ENCODE measurements at places on chromosomes 1 and 21.

DNA sequence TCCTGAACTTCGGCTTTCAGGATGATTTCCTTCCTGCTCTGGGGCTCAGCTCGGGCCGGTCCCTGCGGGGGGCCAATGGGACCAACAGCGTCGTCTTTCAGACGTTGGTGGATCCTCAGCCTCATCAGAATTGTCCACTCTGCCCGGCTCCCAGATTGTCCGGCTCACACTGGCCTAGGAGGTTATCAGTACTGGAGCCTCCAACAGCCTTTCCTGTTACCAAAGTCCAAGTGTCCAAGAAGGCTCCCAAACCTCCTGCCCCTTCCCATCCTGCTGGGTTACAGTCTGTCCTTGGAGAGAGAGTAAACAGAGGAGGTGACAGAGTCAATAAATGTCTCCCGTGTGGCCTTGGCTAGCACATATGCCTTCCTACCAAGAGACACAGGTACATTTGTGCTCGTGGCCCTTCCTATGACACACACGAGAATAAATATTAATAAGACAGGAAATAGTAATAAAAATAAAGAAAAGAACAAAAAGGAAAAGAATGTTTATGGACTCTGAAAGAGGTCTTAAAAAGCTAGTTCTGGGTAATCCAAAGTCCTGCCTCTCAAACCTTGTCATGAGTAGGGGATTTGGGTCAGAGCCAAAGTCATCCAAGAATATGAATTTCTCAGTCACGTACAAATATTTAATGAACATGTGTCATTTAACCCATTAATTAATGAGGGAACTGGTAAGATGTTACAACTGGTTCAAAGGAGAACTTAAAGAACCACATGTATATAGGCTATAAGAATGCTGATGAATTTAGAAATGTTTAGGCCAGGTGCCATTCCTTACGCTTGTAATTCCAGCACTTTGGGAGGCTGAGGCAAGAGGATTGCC is 80.8 kb upstream of the SLC2A1 start:
- no peak for DNase-seq

DNA sequence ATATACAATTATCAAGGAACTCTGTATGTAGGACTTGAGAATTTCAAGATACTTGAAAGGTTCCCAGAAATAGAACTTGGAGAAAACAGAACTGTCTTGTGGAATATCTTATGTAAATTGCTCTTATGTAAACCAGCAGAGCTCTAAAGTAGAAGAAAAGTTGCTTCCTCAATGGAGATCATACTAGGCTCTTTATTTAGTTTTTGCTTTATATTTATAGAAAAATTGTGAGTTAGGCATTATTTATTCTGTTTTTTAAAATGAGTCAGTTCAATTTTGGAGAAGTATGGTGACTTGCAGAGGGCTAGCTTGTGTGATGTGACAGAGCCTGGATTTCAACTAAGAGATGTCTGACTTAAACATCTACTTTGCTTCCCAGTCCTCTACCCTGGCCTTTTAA is 40.4 kb downstream of the ATP6V1G3 start:
- no peak for DNase-seq

DNA sequence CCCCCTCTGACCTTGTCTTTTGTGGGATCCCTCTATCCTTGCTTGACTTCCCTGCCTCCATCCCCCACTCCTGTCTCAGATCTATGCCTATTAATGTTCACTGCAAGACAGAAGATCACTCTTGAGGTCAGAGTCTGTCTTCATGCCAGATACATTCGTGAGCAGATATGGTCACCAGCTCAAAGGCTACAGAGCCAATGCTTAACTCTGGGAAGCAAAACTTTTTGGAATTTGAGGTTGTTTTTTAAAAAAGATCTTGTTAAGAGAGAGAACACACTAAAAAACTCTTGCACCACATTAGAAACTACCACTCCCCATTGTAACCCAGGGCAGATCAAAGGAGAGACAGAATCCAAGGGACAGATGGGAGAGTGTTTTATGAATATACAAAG is 17.1 kb upstream of the A3GALT2 start:
- no peak for DNase-seq

DNA sequence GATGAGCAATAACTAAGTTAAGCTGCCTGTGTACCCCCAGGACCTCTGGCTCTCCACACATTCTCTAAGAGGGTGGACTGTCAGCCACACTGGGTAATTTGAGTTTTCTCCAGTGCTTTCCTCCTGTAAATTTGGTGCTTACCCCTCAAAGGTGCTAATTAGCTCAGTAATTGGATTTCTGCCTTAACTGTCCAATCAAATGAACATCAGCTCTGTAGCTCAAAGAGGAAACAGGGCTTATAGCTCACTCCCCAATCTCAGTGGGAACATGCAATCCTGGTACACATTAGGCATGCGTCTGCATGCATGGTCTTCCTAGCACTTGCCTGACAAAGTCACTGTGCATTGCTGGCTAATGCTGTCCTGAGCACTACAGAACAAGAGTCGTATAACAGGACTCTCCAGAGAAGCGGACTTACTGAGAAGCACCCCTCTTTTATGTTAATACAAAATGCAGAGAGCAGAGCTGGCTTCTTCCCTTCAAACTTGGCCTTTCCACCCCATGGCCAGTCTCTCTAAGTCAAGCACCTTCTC is 110.1 kb downstream of the NTPCR start:
- DNase-seq = no peak

DNA sequence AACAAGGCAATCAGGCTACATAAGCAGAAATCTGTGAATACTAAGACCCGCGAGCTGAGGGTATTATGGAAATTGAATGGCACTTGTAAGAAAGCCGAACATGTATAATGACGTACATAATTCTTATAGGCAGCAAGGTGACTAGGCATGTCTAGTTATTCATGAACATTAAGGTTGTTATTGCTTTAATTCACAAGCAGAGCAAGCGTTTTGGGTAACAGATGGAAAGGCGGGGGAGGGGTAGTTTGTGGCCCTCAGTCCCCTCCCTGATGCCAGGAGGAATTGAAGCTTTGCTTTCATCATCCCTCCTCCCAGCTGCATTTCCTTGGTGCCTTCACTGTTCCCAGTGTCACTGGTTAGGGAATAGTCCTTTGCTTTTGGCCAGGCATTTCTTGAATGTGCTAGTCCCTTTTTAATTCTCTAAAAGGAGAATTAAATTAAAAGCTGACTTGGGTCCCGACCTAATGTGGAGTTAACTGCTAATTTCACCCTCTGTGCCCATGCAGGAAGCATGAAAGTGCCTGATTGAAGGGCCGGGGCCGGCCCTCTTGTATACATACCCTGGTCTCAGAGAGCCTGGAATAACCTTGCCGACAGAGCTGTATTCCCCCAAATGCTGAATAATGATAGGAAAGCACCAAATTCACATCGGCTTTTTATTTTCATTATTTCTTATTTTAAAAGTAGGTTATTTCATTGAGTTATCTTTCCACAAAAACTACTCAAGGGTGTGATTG is 42.5 kb downstream of the RYR2 start:
- no peak for DNase-seq

DNA sequence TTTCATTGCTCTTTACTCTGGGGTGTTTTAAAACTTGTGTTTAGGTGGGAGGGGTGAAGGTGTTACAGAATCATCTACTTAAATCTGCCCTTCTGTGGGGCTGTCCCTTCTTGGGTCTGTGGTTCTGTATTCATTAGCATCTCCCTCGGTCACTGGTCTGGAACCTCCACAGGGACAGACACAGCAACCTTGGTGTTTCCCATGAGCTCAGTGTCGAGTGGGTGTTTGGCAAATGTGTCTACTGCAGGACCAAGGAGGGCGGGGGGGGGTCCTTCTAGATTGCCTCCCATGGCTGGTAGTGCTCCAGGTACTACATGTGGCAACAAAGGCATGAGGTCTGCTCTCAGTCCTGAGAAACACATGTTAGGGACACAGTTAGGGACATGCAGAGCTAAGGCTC is 273.4 kb downstream of the PCP4 start:
- no peak for DNase-seq

DNA sequence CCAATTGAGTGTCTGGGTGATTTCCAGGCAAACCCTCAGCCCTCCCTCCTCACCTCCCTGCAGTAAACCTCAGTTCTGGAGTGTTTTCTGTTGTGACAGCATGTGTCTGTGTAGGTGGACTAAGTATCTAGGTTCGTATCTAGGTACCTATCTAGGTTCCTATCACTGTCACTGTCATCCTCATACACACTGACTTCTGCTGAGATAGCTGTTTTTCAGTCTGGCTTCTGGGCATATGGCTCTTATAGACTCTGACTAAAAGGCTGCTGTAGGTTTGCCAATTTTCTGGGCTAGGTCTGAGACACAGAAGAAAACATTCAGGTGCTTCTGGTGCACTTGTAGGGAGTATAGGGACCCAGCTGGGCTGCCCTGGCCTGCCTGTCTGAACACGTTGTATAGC is 8.1 kb upstream of the TRIM67 start:
- DNase-seq = no peak

GRCh38 chr1:159168043-159168442 is 3.4 kb upstream of the CADM3 start:
- DNase-seq = no peak

DNA sequence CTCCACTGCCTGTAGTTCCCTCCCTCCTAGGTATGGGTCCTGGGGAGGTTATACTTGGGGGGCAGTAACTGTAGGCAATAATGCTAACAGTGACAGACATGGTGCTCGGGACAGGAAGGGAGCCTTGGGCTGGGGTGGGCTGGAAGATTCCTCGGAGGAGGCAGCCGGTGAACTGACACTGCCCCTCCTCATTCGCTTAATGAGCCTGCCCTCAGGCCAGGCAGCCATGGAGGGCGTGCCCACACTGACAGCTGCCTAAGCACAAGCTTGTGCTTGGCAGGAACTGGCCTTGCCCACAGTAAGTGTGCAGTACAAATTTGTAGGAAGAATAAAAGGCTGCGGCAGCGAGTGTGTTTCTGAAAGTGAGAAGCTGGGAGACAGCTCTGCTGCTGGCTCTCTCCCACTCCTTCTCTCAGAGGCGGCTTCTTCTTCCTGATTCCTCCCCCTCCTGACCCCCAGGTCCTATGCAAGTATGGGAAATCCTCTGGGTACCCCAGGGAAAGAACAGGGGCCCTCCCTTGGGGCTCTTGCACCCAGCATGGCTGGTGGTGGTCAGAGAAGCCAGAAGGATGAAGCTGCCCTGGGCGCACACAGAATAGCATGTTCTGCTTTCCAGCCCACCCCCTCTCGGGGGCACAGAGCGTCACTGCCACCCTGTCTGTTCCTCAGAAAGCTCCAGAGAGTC is 23.6 kb downstream of the OPTC start:
- DNase-seq = no peak

DNA sequence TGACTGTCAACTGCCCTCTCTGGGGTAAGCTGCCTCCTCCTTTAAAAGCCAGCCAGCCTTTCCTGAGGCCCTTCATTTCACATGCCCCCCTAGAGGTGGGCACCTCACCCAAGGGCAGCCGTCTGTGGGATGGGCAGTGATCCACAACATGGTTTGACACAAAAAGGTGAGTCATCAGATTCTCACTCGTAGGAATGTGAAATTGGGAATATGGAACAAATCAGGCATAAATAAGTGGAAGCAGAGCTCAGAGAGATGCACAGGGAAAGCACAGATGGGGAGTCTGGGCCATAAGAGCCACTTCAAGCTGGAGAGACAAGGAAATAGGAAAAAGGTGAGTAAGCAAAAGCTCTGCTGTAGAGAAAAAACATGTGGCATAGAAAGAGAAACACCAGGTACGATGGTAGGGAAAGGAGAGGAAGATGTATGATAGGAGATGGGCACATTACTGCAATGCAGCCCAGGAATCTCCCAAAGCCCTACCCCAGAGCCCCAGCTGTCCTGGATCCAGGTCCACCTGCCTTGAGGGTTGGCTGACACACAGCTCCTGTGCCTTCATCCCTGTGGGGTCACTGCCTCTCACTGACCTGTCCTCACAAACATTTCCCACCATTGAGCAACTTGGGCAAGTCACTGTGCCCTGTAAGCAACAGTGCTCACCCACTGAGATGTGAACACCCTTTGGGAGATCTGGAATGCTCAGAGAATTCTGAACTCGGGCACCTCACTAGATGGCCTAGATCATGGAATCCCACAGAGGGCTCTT is 86.6 kb downstream of the ASTN1 start:
- DNase-seq = no peak

GRCh38 chr1:243942196-243943150 is 92.4 kb upstream of the AKT3 start:
- DNase-seq = no peak

- DNase-seq = no peak
These were observed 180.4 kb upstream of the PKN2 start for GRCh38 chr1:88503646-88504045.

- no peak for DNase-seq
These were observed 186.7 kb downstream of the TOMM20 start for GRCh38 chr1:234942012-234942332.

GRCh38 chr1:217029281-217030157 is 306.3 kb upstream of the ESRRG start:
- peak; percentile 60 for DNase-seq

- DNase-seq = no peak
These were observed 258.0 kb downstream of the PTBP2 start for GRCh38 chr1:96979304-96980268.

- peak; percentile 80 for DNase-seq
These were observed 231.3 kb upstream of the VAMP3 start for GRCh38 chr1:7539769-7540175.

DNA sequence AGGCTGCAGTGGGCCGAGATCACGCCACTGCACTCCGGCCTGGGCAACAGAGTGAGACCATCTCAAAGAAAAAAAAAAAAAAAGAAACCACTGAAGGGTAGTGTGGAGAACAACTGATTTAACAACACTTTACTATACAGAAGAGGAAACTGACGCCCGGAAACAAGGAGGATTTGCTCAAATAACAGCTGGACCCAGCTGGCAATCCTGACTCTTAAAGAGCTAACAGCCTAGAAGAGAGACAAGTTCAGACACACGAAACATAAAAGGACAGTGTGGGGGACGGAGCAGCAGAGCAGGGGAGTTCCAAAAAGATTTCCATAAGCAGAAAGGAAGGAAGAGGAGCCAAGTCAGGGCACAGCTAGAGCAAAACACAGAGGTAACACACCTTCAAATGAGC is 4.4 kb downstream of the ECHDC2 start:
- DNase-seq = no peak

DNA sequence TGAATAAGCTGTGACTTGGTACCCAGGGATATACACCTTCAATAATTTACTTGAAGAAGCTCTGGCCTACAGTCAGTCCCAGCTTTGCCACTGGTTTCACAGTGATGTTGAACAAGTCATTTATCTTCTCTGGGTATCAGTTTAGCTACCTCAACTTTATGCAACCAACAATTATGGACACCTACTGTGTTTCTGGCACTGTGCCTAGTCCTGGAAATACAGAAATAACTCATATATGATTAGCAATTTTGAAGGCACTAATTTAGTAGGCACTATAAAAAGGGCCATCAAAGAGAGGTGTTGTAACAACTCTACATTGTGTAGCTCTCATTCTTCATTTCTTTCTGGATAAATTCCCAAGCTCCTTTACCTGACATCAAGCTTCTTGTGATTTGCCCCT is 88.6 kb upstream of the SPATA6 start:
- no peak for DNase-seq

DNA sequence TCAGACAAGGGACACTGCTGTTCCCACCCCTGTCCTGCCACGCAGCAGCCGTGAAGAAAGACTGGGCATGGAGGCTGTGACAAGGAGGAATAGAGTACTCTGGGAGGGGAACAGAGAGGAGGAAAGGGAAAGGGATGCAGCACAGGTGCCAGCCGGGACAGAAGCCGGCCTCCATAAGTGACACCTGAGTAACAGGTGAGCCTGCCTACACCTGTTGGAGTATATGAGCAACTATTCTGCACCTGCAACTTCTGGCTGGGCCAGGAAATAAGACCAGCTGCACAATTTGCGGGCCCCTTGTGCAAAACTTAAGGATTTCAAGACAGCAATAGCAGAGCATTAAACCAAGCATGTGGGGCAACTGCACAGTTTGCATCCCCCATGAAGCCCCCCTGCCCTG is 72.5 kb upstream of the GOLT1A start:
- no peak for DNase-seq

GRCh38 chr1:41776891-41777441 is 141.8 kb downstream of the HIVEP3 start:
- no peak for DNase-seq
